Esophagus squamous epithelium (tissue), 5 donors: ENCODE measurements at places on chromosomes 4 and X. TPM values are rescaled to one million over a fixed set of nuclear protein-coding genes. Genes with fewer than 3 reads are reported as not detected.

The COQ2 gene
- 17.3 TPM for total RNA-seq

The TRIM75 gene
- total RNA-seq: not detected

DNA sequence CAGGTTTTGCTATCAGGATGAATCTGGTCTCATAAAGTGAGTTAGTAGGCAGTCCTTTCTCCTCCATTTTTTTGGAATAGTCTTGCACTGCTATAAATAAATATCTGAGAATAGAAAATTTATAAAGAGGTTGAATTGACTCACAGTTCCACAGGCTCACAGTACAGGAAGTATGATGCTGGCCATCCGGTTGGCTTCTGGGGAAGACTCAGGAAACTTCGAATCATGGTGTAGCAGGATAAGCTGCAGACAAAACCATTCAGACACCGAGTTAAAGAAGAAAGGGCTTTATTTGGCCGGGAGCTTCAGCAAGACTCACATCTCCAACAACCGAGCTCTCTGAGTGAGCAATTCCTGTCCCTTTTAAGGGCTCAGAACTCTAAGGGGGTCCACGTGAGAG lies 348.2 kb downstream of the KCTD8 start:
- DNase-seq: no peak
- H3K4me1 ChIP-seq: no peaks in the 10 kb centered on the region
- no peak overlapping the region for H3K27ac ChIP-seq
- no peaks in the 10 kb centered on the region for H3K27me3 ChIP-seq

GRCh38 chrX:43898406-43899035 lies 16.3 kb upstream of the MAOB start:
- no peak for DNase-seq
- no peaks in the 10 kb centered on the region for H3K27me3 ChIP-seq
- H3K36me3 ChIP-seq: no peaks in the 10 kb centered on the region
- H3K4me3 ChIP-seq: no peak overlapping the region
- no peaks in the 10 kb centered on the region for H3K4me1 ChIP-seq
